Amniotic stem cell (primary cell): ENCODE measurements at places on chromosomes 2 and 18.

DNA sequence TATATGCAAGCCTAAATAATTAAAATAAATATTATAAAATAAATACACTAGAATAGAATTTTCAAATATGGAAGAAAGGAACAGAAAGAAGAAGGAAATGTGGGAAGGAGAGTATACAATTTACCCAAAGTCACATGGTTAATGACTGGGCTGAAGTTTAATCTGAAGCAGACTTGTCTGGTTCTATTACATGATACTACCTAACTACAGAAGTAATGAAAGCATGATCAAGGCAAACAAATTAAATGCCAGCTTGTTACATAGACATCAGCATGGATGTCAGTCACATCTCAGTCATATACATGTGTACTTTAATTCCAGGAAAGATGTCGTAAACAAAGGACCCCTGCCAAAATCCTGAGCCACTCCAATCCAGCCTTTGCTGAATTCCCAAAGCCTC is 1060.8 kb downstream of the CNTNAP5 start:
- DNase-seq: no peak

- no peak for DNase-seq
Measured at GRCh38 chr2:186496401-186496800, 10.3 kb downstream of the ZC3H15 start.

- no peak for DNase-seq
Measured at GRCh38 chr18:23538001-23538400, 34.7 kb downstream of the RMC1 start.

DNA sequence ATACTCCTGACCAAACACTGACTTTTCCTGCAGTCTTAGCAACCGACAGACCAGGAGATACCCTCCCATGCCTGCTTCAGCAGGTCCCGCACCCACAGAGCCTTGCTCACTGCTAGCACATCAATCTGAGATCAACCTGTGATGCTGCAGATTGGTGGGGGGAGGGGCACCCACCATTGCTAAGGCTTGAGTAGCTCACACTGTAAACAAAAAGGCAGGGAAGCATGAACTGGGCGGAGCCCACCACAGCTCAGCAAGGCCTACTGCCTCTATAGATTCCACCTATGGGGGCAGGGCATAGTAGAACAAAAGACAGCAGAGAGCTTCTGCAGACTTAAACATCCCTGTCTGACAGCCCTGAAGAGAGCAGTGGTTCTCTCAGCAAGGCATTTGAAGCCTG is 109.7 kb downstream of the SP100 start:
- DNase-seq: no peak

- DNase-seq: no peak
Measured at GRCh38 chr18:33670029-33670428, 92.0 kb downstream of the ASXL3 start.

DNA sequence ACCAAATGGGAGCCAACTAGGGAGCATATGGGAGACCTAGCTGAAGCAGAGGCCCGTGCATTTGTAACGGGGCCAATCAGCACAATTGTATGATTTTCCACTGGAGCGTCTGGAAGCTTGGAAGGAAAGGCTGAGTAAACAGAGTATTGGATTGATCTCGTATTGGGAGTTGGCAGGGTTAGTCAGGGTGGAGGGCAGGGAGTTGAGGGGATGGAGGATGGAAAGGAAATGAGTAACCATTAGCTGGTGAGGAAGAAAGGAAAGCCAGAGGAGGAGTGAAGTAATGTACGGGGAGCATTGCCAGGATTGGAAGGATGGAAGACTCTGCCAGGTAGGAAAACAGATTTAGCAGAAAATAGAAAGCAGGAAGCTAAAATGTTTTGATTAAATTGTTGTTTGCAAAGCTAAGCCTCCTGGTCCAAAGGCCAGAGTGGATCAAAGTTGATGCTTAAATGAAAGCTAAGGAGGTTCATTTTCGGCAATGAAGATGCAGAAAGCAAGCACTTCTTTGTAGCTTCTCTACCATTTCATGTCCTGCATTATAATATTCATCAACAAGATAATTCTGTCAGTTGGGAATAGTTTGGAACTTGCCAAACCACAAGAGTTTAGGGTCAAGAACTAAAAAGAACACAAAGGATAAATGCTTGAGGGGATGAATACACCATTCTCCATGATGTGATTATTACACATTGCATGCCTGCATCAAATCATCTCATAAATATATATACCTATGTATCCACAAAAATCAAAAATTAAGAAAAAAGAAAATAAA is 75.6 kb upstream of the TTN start:
- no peak for DNase-seq

DNA sequence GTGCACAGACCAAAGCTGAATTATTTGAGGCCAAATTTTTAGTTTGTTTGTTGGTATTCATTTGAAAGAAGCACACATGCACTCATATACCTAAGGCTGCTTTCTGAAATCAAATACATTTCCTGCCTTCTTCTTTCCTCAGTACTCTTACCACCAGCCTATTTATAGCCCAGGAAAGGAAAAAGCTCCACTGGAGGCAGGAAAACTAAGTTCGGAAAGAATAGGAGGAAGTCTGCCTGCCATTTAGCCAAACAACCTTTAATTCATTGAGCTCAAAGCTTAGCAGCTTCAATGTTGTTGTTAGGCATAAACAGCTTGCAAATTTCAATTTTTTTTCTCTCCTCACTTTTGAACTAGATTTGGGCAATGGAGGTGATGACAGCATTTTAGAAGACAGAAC is 40.4 kb upstream of the RASGRP3 start:
- no peak for DNase-seq

GRCh38 chr2:21467910-21468309 is 344.1 kb downstream of the TDRD15 start:
- no peak for DNase-seq

- no peak for DNase-seq
Measured at GRCh38 chr2:105361102-105361889, 24.0 kb downstream of the C2orf49 start.

- no peak for DNase-seq
Measured at GRCh38 chr2:132465917-132466316, 49.3 kb downstream of the GPR39 start.

DNA sequence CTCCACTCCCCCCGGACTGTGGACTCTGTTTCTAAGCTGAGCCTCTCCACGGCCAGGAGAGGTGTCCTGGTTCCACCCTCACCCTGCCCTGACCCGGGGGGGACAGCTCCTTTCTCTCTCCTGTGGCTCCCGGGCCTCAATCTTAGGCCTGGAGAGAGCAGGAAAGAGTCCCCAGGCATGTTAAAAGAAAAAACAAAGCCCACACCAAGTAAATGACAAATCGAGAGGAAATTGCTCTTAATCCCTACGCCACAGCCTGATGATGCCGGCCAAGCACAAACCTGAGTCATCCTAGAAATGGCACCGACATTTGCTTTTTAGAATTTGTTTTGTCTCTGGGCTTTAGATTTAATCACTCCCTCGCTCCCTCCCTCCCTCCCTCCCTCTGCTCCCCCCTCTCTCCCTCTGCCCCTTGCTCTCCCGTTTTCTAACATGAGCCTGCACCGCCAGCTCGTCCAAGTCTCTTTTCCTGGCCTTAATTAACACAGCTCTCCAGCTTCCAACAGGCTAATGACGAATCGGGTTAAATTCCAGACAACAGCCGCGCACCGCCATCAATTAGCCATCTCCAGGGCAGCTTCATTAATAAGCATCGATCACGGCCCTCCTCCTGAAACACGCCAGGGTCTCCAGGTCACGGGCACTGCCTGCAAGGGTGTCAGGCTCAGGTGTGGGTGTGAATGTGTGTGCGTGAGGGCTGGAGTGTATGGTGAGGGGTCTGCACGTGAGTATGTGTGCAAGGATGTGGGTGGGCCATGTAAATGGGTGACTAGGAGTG is 230.8 kb downstream of the CELF4 start:
- DNase-seq: peak; percentile 36

DNA sequence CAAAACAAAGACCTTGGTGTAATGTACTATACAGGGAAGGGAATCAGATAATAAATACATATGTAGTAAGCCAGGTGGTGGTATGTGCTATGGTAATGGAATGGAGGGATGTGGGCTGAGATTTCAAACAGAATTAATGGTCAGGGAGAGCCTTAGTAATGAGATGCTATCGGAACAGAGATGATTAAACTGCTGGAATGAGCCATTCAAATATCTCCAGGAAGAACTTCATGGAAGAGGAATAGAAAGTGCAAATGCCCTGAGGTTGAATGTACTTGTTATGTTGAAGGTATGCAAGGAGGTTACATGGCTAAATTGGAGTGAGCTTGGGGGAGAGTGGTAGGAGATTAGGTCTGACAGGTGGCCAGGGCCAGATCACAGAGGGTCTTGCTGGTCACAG is 5.1 kb downstream of the SERPINB11 start:
- no peak for DNase-seq

GRCh38 chr2:39568561-39569006 is 97.1 kb upstream of the TMEM178A start:
- DNase-seq: peak; percentile 70

DNA sequence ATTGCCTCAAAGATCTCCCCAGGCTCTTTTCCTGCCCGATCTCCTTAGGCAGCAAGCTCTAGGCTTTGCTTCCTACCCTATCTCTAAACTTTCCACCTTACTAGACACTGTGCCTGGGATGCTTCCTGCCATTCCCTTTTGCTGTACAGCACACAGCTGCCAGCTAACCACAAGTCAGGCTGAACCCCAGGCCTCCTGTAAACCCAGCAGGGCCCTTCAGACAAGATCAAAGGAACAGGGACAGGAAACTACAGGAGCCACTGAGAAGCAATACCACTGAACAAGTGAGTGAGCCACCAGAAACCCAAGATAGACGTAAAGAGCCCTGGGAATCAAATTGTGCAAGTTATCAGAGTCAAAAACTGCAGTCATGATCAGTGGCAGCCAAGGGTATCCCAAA is 180.7 kb downstream of the SUCLG1 start:
- DNase-seq: no peak

- no peak for DNase-seq
Measured at GRCh38 chr18:6843308-6843707, 113.8 kb downstream of the ARHGAP28 start.

- DNase-seq: no peak
Measured at GRCh38 chr2:235908826-235909225, 259.4 kb downstream of the GBX2 start.

GRCh38 chr18:35289293-35289692 is 736 bp downstream of the ZSCAN30 start:
- DNase-seq: no peak
